Effector memory CD4-positive, alpha-beta T cell (primary cell): ENCODE measurements at places on chromosomes 6 and 20.
A peak's percentile ranks its signal among the peaks of the same experiment; 100 is the strongest.

DNA sequence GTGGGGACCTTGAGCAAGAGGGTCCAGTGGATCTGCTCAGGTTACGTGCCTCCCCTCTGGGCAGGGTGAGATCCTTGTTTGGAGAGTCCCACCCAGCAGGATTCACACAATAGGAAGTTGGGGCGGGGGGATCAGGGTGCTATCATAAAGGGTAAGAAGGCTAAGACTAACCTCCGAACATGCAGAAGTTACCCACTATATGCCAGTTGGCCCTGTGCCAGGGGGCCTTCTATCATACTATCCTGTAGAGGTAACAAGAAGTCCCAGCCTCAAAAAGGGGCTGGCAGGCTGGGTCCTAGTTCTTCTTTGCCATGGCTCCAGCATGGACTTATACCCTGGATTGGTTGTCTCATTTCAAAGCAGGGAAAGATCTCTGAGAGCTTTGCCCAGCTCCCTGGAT is 94.1 kb downstream of the CDH26 start:
- H3K4me3 ChIP-seq, result no peak overlapping the region
- H3K4me1 ChIP-seq, result peaks cover 27% of the 10 kb centered on the region
- no peak for DNase-seq
- H3K27me3 ChIP-seq, result no peaks in the 10 kb centered on the region

DNA sequence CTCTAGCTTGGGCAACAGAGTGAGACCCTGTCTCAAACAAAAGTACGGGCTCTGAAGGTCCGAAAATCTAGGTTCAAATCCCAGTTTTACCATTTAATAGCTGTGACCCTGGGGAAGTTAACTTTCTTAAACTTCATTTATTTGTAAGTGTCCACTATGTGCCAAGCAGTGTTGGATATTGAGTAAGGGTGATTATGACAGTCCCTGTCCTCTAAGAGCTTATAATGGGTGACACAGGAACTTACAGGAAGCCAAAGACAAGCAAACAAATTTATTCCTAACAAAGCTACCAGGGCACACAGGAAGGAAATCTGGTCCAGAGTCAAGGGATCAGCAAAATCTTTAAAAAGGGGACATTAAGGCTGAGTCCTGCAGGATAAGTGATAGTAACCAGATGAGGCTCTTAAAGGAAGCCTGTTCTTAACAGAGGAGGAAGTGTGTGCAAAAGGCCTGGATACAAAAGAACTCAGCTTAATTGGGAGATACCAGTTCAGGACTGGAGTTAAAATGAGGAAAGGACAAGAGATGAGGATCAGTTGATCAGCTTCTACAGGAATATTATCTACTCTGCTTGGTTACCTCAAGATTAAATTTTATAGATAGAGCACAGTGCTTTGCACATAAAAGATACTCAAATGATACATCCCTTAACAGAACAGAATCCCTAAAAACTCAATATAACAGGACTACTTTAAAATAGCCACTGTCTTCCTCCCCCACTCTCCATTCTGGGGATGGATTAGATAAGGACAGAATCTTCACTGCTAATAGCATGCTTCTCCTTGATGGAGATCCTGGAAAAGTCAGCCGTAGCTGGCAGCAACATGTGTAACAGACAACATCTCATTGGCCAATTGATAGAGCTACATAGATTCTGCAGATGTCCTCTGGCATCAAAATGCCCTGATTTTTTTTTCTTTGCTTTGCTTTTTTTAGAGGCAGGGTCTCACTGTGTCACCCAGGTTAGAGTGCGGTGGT is 6.1 kb downstream of the SNX3 start:
- no peak overlapping the region for H3K4me3 ChIP-seq
- no peak for DNase-seq
- peaks cover 8% of the 10 kb centered on the region for H3K36me3 ChIP-seq
- H3K4me1 ChIP-seq, result peaks cover 9% of the 10 kb centered on the region
- no peak overlapping the region for H3K27ac ChIP-seq
- no peaks in the 10 kb centered on the region for H3K27me3 ChIP-seq

- peak overlapping the region; percentile 49 for H3K27ac ChIP-seq
- H3K27me3 ChIP-seq, result no peaks in the 10 kb centered on the region
- no peak overlapping the region for H3K4me3 ChIP-seq
- H3K4me1 ChIP-seq, result peaks cover 52% of the 10 kb centered on the region
Measured at GRCh38 chr20:32521780-32522525, 63.2 kb downstream of the NOL4L start.

GRCh38 chr6:149755300-149756260 is 6.0 kb downstream of the PCMT1 start:
- peaks cover 7% of the 10 kb centered on the region for H3K36me3 ChIP-seq
- peaks cover 8% of the 10 kb centered on the region for H3K4me1 ChIP-seq
- no peaks in the 10 kb centered on the region for H3K27me3 ChIP-seq
- no peak overlapping the region for H3K4me3 ChIP-seq
- no peak overlapping the region for H3K27ac ChIP-seq
- no peak for DNase-seq

- H3K4me1 ChIP-seq, result no peaks in the 10 kb centered on the region
- no peaks in the 10 kb centered on the region for H3K36me3 ChIP-seq
- H3K27me3 ChIP-seq, result no peaks in the 10 kb centered on the region
- no peak overlapping the region for H3K4me3 ChIP-seq
Measured at GRCh38 chr20:8527998-8528723, 396.1 kb downstream of the PLCB1 start.

DNA sequence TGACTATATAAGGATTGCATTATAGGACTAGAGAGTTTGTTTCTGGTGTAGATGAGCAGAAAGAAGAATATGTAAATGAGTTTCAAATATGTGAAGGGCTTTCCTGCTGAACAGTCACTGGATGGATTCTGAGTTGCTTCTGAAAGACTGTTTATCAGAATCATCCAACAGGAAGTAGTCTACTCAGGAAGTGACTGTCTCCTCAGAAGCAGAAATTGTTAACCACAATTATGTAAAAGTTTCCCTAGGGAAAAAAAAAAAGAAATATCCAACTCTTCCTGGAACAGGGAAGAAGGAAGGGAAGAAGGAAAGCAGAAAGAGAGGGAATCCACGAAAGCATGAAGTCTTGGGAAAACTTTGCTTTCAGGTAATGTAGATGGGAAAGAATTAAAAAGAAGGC is 138.9 kb downstream of the TENT5A start:
- no peak overlapping the region for H3K27ac ChIP-seq
- no peaks in the 10 kb centered on the region for H3K27me3 ChIP-seq
- no peaks in the 10 kb centered on the region for H3K36me3 ChIP-seq
- H3K4me1 ChIP-seq, result no peaks in the 10 kb centered on the region
- no peak overlapping the region for H3K4me3 ChIP-seq

GRCh38 chr6:36829919-36830544 is 9.2 kb downstream of the CPNE5 start:
- DNase-seq, result no peak
- H3K36me3 ChIP-seq, result no peaks in the 10 kb centered on the region
- no peak overlapping the region for H3K4me3 ChIP-seq

DNA sequence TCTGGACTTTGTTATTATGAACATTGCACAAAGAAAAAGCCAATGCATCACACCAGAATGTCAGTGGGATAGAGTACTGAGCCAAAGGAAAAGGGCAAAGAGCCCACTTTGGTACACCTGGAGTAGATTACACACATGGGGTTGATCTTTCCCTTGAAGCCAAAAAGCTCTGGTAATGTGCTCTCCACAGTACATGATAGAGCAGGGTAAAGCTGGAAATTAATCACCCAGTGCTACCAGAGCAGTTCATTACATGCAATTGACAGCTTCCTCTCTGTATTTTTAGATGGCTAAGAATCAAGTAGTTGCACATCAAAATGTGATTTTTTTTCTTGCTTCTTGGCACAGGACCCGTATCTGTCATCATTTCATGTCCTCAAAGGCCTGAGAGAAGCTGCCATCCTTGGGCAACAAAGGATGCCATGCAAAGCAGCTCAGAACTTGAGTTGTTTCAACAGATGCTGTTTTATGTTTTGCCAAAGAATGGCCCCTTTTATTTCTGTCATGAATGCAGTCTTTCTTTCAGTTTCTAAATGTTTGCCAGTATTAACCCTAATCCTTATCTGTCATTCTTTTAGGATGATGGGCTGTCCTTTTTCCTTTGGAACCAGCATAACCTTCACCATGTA is 88.1 kb downstream of the HDGFL1 start:
- H3K36me3 ChIP-seq, result no peaks in the 10 kb centered on the region
- no peaks in the 10 kb centered on the region for H3K27me3 ChIP-seq
- DNase-seq, result no peak
- no peak overlapping the region for H3K4me3 ChIP-seq

DNA sequence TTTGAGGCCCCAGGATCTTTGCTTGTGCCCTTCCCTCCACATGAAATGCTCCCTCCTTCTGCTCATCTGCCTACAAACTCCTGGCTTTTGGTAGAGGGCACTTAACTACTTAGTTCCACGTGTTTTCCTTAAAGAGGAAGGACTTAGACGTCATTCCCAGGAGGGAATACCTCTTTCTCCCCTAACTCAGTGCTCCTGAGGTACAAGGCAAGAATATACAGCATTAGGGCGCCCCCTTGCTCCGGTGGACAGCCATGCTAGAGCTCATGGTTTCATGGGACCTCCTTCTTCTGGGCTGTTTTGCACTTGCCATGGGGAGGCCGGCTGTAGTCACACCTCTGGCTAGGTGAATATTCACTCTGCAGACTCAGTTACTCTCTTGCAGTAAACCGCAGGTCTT is 93.8 kb upstream of the LY86 start:
- DNase-seq, result no peak
- no peak overlapping the region for H3K4me3 ChIP-seq
- H3K27ac ChIP-seq, result no peak overlapping the region
- H3K27me3 ChIP-seq, result no peaks in the 10 kb centered on the region
- no peaks in the 10 kb centered on the region for H3K4me1 ChIP-seq
- no peaks in the 10 kb centered on the region for H3K36me3 ChIP-seq
